ENCODE measurements at places on chromosomes 7 and 10.

GRCh38 chr7:105990727-105991453 is 27.8 kb downstream of the CDHR3 start:
- DNase-seq, result peak; percentile 5

DNA sequence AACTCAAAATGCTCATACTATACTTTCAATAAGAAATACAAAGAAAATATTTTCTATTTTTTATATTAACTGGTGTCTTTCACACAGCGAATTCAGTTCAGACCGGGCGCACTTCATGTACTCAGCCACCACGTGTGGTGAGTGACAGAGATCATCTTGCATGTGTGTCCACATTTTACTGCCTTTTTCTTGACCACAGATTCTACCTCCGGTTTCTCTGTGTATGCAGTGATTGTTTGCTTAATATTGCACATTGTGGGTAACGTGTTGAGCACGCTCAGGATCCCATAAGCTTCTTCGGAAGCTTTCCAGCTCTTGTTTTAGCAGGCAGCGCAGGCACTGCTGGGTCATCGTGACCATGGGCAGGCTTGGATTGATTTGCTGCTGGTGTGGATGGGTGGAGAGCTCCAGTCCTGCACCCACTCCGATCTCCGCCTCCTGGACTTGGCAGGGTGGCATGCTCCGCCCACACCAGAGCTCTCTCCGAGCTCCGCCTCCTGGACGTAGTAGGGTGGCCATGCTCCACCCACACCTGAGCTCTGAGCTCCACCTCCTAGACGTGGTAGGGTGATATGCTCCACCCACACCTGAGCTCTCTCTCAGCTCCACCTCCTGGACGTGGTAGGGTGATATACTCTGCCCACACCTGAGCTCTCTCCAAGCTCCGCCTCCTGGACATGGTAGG is 253.3 kb downstream of the DIP2C start:
- DNase-seq, result no peak

GRCh38 chr7:149690688-149691446 is 82.5 kb downstream of the ZNF467 start:
- DNase-seq, result peak; percentile 85

DNA sequence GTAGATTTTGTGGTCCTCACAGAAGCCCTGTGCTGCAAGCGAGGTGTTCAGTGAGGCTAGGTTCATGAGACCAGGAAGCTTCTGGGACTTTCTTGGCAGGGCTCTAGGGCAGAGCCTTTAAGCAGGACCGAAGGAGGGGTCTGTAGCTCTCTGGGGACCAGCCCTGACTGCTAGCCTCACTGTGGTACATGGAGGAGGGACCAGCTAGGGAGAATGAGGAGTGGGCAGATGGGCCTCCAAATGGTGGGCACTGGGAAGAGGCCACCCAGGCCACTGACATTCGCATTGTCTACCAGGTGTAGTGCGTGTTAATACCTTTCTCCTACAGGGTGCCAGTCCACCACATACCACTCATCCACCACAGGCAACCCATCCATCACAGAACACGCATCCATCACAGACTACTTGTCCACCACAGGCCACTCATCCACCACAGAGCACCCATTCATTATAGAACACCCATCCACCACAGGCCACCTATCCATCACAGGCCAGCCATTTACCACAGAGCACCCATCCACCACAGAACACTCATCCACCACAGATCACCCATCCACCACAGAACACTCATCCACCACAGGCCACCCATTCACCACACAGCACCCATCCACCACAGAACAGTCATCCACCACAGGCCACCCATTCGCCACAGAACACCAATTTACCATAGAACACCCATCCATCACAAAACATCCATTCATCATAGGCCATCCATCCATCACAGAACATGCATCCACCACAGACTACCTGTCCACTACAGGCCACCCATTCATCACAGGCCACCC is 31.6 kb upstream of the ZNF488 start:
- peak; percentile 50 for DNase-seq

DNA sequence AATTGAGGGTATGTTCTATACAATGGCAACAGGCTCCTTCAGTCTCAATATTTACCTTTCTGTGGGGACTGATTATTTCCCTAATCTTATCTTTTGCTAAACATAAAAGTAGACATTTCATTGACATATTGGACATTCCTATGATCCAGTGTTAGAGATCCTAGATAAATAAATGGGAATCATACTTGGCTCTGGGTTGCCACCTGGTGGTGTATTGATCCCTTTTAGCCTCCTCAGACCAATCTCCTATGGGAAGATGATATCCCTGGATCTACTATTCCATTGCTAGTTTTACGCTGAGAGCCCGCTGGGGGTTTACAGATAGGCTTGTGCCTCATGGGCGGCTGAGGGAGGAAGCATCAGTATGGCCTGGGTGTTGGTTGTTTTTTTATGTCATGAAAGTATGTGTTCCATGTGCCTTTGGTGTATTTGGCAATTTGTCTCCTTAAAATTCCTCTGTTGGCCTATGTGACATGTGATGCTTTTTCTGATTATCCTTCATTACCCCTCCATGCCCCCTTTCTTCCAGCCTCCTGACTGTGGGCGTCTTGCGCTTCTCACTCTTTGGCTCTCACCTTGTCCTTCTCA is 18.8 kb downstream of the CELF2 start:
- peak; percentile 54 for DNase-seq

DNA sequence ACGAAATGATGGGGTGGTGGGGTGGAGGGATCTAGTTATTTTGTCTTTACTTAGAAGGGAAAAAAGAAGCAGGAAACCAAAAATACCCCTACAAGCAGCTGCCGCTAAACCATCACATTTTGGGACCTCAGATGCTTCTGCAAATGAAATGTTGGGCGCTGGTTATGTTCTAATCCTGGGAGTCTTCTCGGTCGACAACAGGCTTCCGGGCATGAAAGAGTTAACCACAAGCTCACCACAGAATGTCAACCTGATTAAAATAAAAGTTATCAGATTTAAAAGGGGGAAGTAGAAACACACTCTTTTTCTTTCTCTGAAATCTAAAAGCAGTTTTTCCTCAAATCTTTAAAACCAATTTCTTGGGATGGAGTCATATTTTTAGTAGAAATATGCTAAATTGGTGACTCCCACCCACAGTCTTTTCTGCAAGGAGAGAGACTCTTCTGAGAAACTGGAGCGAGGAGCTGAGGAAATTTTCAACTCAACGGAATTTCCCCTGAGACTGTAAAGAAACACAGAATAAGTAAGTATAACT is 16.8 kb downstream of the IL2RA start:
- no peak for DNase-seq

GRCh38 chr7:108360058-108360800 is 96.0 kb downstream of the NRCAM start:
- DNase-seq, result no peak

DNA sequence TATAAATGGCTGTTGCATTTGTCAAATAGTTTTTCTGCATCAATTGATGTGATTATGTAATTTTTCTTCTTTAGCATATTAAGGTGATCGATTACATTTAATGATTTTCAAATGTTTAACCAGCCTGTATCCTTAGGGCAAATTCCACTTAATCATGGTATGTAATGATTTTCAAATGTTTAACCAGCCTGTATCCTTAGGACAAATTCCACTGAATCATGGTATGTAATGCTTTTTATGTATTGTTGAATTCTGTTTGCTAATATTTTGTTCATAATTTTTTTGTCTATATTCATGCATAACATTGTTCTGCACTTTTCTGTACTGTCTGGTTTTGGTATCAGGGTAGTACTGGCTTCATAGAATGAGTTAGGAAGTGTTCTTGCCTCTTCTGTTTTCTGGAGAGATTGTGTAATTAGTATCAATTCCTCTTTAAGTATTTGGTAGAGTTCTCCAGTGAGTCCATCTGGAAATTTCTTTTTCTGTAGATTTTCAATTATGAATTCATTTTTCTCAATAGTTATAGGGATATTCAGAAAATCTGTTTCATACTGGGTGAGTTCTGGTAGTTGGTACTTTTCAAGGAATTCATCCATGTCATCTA is 393.2 kb upstream of the FOXK1 start:
- DNase-seq, result no peak

DNA sequence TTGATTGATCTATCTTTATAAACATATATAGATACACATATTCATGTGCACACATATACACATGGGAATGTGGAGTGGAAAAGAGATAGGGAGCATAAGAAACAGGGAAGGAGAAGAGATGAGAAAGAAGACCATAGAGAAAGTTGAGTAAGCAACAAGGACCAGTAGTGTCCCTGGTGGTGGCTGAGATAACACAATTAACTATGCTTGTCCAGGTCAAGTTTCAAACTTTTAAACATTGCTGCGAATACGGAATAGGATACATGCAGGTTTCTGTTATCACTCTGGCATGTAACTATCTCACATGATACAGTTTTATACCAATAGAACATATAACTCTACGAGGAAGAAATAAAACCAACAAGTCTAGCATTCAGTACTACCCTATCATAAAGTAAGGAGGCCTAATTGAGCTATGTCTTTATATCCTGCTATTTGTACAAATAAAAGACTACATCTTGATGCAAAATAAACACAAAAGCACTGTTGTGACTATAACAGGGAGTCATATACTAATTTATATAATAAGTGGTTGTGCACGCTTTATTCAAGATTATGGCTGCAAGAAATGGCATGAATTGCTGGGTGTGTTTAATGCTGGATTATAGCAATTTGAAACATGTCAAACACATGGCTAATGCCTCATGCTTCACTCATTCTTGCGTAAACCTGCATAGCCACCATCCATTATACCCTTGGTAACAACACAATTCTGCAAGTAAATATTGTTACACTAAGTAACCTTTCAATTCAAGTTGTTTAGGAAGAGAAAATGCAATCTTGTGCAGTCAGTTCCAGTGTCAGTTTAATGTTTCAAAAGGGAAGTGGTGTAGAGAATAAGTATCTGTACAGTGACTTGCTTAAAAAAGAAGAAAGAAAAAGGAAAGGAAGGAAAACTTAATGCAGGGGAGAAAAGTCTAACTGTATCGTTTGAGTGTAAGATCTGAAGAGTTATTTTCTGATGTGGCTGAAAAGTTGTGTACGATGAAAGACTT is 8.2 kb downstream of the FOXP2 start:
- DNase-seq, result no peak

- no peak for DNase-seq
These were observed 29.6 kb downstream of the MKI67 start for GRCh38 chr10:128096486-128097199.

DNA sequence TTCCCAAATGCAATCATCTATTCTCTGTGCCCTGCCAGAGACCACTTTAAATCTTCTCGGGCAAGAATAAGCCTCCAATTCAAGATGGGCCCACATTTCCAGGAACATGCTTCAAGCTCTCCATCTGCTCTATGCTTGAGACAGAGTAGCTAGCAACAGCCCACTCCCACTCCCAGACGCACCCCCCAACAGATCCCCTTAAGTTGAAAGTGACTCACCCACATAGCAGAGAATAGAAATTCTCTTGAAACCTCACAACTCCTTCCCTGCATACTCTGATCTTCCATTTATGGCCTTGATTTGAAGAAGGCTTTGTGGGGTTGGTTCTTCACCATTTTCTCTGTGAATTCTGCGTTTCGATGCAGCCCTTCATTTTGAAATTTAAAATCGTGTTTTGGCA is 604.0 kb downstream of the INHBA start:
- DNase-seq, result no peak

DNA sequence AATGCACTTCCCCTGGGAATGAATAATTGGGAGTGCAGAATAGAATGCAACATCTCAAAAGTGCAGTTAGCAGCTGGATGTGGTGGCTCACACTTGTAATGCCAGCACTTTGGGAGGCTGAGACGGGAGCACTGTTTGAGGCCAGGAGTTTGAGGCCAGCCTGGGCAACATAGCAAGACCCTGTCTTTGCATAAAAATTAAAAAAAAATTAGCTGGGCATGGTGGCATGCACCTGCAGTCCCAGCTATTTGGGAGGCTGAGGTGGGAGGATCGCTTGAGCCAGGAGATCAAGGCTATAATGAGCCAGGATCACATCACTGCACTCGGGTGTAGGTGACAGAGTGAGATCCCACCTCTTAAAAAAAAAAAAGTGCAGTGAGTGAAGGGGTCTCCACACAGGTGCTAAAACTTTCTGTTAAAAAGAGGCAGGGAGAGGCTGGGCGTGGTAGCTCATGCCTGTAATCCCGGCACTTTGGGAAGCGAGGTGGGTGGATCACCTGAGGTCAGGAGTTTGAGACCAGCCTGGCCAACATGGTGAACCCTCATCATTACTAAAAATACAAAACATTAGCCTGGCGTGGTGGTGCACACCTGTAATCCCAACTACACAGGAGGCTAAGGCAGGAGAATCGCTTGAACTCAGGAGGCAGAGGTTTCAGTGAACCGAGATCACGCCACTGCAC is 13.5 kb upstream of the ZMIZ1 start:
- no peak for DNase-seq

DNA sequence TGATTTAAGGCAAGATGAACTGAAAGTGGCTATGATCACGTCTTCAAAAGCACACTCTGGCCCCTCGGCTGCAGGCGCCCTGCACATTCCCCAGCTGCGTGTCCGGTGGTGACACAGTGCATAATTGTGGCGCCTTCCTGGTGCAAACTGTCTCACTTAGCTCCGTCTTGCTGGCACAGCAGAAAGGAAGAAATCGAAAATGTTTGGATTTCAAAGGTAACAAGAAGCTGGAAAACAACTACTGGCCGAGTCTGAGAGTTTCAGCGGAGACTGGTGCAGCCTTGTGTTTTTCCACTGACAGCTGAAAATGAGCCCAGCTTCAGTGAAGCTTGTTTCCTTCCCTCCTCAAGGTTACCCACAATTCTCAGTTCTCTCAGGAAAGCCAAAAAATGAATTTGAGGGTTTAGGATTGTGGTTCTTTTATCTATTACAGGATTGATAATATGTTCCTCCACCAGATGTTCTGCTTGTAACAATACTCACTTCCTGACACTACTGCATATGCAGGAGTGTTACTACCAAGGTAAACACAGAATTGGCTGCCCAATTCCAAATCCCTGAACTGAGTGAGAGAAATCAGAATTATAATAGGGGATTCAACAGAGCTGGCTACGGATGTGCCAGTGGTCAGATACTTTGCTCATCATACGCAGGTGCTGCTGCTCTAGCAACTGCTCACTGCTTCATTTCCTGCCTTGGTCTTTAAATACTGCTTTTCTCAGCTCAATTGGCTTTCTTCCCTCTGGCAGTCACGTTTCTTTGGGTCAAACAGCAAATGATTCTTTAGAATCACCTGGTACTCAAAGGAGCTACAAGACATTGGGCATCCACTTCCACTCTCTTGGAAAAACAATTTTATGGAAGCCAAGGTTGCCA is 63.7 kb downstream of the TRUB1 start:
- DNase-seq, result peak; percentile 27

GRCh38 chr7:25823571-25823970 is 328.4 kb upstream of the NFE2L3 start:
- no peak for DNase-seq

GRCh38 chr7:117796889-117797288 is 76.4 kb downstream of the CTTNBP2 start:
- no peak for DNase-seq

DNA sequence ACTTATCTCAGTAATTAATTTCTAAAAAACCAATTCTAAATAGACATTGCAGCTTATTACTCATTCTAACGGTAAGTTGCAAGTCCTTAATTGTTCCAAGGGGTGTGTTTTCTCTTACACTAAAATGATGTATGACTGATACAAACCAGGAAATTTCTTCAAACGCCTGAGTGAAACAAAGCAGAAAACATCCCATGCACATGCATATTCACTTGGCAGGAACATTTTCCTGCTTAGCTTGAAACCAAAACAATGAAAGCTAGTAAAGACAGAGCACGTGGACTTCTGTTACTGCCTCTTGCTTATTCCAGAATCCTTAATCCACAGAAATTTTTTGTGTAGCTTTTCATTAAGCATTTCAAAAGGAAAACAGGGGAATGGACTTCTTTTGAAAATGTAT is 187.7 kb downstream of the MTERF1 start:
- peak; percentile 27 for DNase-seq

GRCh38 chr7:34486371-34486770 is 171.6 kb upstream of the NPSR1 start:
- no peak for DNase-seq
